ENCODE measurements at places on chromosomes 7 and 10. TPM values are rescaled to one million over a fixed set of nuclear protein-coding genes. Genes with fewer than 3 reads are reported as not detected.
A peak's percentile ranks its signal among the peaks of the same experiment; 100 is the strongest.

DNA sequence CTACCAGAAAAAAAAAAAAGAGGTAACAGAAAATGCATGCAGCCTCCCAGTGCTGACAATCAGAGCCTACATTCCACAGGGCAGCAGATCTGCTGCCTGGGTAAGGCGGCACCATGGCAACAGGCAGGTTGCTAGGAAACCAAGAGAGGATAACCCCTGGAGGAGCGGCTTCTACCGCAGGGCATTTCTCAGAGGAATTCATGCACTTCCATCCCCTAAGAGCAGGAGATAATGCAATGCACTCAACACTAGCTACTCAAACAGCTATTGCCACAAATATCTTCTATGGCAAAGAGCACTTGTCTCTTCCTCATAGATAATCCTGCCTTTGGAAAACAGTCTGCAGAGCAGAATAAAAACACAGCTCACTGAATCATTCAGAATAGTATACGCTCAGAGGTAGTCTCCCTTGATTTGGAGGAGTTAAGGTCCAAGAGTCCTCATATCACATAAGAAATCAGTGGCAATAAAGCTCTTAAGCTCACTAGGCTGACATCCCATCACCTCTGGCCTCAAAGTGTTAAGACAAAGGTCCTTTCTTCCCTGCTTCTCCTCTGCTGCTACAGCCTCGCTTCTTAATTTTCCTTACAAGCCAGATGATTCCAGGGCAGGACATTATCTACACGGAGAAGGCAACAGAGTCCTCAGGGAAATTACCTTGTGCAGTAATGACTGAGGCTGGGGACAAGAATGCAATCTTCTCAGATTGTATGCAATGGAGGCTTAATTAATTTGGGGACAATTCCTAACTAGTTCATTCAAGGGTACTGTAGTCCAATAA, 10.7 kb downstream of the PSAP start:
- no peaks in the 10 kb centered on the region for H3K27me3 ChIP-seq
- H3K4me3 ChIP-seq, result no peak overlapping the region
- peak; percentile 95 for DNase-seq
- H3K36me3 ChIP-seq, result no peaks in the 10 kb centered on the region

DNA sequence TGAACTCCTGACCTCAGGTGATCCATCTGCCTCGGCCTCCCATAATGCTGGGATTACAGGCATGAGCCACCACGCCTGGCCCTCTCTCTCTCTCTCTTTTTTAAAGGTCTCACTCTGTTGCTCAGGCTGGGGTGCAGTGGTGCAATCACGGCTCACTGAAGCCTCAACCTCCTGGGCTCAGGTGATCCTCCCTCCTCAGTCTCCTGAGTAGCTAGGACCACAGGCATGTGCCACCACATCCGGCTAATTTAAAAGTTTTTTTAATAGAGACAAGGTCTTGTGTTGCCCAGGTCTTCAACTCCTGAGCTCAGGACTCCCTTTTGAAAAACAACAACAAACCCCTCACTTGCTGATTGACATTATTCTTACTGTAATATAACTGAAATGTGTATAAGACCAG, 11.6 kb downstream of the PALD1 start:
- H3K27ac ChIP-seq, result peak overlapping the region; percentile 18
- no peak for DNase-seq
- no peaks in the 10 kb centered on the region for H3K27me3 ChIP-seq
- no peak overlapping the region for H3K4me3 ChIP-seq
- peaks cover 10% of the 10 kb centered on the region for H3K36me3 ChIP-seq

DNA sequence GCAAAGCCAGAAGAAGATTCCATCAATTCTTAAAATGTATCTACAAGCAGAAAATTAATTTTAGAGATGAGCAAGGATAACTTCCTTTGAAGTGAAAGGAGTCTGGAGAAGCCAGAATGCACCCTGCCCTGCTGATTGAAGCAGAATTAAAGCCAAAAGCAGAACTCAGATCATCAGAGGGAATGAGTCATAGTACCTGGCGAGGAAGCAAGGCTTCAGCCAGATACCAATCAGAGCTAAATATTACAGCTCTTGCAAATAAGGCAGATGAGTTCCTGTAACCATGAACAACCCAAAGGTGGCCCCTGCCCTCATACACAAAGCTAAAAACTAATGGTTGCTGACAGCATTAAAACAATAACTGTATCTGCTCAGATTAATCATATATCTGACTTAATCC, 10.4 kb downstream of the HTR7 start:
- peaks cover 5% of the 10 kb centered on the region for H3K4me1 ChIP-seq
- DNase-seq, result no peak
- peaks cover 38% of the 10 kb centered on the region for H3K36me3 ChIP-seq
- no peak overlapping the region for H3K4me3 ChIP-seq
- peaks cover 8% of the 10 kb centered on the region for H3K27me3 ChIP-seq

The EMX2 gene
- total RNA-seq, result not detected

- H3K36me3 ChIP-seq, result peaks cover 36% of the 10 kb centered on the region
- H3K27ac ChIP-seq, result no peak overlapping the region
- H3K4me1 ChIP-seq, result no peaks in the 10 kb centered on the region
- no peak overlapping the region for H3K4me3 ChIP-seq
- no peaks in the 10 kb centered on the region for H3K27me3 ChIP-seq
- no peak for DNase-seq
Observed at GRCh38 chr7:96686305-96686704, 23.3 kb downstream of the SEM1 start.

- H3K4me3 ChIP-seq, result peak within 1 kb of the TSS; percentile 87
- peak; percentile 94 for DNase-seq
- H3K36me3 ChIP-seq, result no peaks in the 10 kb centered on the region
- H3K27me3 ChIP-seq, result peaks cover 41% of the 10 kb centered on the region
- 0 out of 2 replicates have a peak within 1 kb of the TSS, but pooled peaks have one; percentile 23 for H3K27ac ChIP-seq
- H3K4me1 ChIP-seq, result peaks cover 51% of the 10 kb centered on the region
Observed at GRCh38 chr10:71212318-71213126, at the start of gene UNC5B. UNC5B (plus strand) TSS chr10:71212570; CDS start chr10:71212986, 416 bp downstream.

GRCh38 chr7:106099539-106099938, 12.6 kb downstream of the SYPL1 start:
- peaks cover 8% of the 10 kb centered on the region for H3K36me3 ChIP-seq
- 0 out of 2 replicates have a peak overlapping the region, but pooled peaks have one; percentile 28 for H3K27ac ChIP-seq
- no peaks in the 10 kb centered on the region for H3K27me3 ChIP-seq
- no peak overlapping the region for H3K4me3 ChIP-seq
- DNase-seq, result no peak

DNA sequence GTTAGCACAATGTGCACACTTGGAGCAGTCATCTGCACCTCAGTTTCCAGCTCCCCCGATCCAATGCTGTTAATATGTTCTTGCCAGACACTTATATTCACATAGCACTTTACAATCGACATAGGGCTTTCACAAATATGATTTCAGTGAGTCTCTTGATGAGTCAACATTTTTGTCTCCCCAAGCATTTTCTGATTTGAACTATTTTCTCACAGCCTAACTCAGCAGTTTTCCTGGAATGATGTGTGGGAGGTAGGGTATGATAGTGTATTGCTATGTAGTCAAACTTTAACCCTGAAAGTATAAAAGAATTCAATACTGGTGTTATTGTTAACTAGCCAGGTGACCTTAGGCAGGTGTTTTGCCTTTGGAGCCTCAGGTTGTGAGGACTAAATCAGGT, 82.5 kb upstream of the LRGUK start:
- H3K36me3 ChIP-seq, result peaks cover 20% of the 10 kb centered on the region
- no peaks in the 10 kb centered on the region for H3K27me3 ChIP-seq
- no peak overlapping the region for H3K4me3 ChIP-seq

GRCh38 chr7:1725766-1726630, 55.9 kb downstream of the ELFN1 start:
- H3K4me3 ChIP-seq, result no peak overlapping the region
- peaks cover 16% of the 10 kb centered on the region for H3K4me1 ChIP-seq

DNA sequence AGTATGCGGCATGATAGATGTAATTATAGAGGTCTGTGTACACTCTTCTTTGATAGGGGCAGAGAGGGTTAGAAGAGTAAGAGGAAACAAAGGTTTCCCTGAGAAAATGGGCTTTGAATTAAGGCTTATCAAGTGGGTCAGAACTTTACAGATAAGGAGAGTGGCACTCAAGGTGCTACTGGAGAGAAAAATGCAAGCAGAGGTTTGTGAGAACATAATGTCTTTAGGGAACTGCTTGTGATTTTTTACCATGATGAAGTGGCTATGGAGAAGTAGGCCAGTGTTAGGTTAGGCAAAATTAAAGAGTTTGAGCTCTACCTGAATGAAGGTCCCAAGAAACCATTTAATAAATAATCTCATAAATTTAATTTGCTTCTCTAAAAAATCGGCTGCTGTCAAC, 14.3 kb downstream of the STARD3NL start:
- peak overlapping the region; percentile 57 for H3K27ac ChIP-seq
- H3K4me1 ChIP-seq, result peaks cover 42% of the 10 kb centered on the region
- H3K27me3 ChIP-seq, result no peaks in the 10 kb centered on the region
- H3K36me3 ChIP-seq, result peaks cover 3% of the 10 kb centered on the region

The RPP38 gene
- total RNA-seq, result 20.1 TPM

Measured in WTC11 (cell line).